ENCODE measurements at places on chromosomes 13 and 19.
A peak's percentile ranks its signal among the peaks of the same experiment; 100 is the strongest.

- no peak for DNase-seq
These were observed 34.8 kb downstream of the SLAIN1 start for GRCh38 chr13:77732287-77732686.

DNA sequence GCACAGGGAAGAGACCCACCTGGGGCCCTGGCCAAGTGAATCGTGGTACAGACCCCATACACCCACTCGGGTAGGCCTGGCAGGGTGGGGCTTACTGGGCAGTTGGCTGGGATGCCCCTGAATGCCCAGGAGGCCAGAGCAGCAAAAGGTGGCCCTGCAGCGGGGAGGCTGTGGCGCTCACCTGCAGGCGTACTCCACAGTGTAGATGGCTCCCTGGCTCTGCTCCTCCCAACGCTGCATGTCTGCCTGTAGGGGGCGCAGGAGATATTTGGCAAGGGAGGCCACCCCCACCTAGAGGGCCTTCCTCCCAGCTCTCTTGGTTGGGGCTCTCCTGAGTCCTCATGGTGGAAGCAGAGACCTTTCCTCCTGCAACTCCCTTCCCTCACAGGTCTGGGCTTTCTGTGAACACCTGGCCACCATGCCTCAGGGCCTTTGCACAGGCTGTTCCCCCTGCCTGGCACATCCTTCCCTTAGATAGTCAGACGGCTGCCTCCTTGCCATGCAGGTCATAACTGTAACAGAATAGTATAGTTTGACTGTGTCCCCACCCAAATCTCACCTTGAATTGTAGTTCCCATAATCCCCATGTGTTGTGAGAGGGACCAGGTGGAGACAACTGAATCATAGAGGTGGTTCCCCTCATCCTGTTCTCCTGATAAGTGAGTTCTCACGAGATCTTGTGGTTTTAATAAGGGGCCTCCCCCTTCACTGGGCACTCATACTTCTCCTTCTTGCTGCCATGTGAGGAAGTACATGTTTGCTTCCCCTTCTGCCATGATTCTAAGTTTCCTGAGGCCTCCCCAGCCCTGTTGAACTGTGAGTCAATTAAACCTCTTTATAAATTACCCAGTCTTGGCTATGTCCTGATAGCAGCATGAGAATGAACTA, 5.9 kb downstream of the BORCS8 start:
- DNase-seq, result peak; percentile 43

GRCh38 chr13:95207769-95208366, 93.4 kb downstream of the ABCC4 start:
- DNase-seq, result no peak

GRCh38 chr13:77190349-77190958, 136.4 kb downstream of the MYCBP2 start:
- DNase-seq, result no peak

GRCh38 chr13:46340011-46340410, 47.0 kb downstream of the RUBCNL start:
- DNase-seq, result no peak

GRCh38 chr13:94534166-94534565, 54.7 kb upstream of the DCT start:
- no peak for DNase-seq

DNA sequence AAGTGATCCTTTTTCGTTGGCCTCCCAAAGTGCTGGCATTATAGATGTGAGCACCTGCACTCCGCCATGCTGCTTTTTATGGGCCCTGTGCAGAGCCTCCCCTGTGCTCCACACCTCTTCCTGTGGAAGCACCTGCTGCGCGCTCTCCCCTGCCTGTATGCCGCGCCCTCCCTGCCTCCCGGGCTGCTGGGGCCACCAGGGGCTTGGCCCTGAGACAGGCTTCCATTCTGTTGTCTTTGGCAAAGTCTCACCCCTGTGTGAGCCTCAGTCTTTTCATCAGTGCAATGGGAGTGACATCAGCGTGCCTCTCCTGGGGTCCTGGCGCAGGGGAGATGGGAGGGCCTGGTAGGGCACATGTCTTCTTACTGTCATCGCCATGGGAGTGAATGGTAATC, 1.3 kb downstream of the FAM174C start:
- DNase-seq, result no peak

DNA sequence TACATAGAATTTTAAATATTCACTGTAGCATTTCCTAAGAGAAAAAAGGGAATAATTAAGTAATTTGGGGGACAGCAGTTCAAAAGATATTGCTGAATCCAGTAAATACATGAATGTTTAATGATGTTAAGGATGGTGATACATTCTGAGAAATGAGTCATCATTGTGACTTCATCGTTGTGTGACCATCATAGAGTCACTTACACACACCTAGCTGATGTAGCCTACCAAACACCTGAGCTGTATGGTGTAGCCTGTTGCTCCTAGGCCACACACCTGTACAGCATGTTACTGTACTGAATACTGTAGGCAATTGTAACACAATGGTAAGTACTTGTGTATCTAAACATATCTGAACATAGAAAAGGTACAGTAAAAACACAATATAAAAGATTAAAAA, 34.8 kb downstream of the ATP7B start:
- no peak for DNase-seq

GRCh38 chr19:823565-824121, 1.9 kb upstream of the PLPPR3 start:
- DNase-seq, result no peak

Measured in stimulated activated CD4-positive, alpha-beta T cell treated with anti-CD3 and anti-CD28 coated beads, Interleukin-4, amount 100 ng/mL, for 4 hours (primary cell).